ENCODE measurements at places on chromosomes 3 and 15.

DNA sequence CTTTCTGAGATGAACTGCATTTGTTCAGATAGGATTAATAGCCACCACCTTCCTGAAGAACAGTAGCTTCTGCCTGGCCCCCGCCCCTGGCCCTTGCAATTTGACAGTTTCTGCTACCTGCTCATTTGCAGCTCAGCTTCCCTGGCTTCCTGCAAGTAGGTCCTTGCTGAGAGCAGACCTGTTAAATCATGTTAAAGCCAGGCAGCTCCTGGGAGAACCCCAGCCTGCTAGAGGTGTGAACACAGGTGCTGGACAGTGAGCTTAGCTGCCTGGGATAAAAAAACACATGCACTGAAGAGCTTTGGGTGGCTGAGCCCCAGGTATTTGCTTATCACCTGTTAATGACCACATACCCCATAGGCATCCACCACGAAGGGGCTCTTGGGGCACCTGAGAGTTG, 143.4 kb downstream of the PTPRG start:
- no peak for DNase-seq

DNA sequence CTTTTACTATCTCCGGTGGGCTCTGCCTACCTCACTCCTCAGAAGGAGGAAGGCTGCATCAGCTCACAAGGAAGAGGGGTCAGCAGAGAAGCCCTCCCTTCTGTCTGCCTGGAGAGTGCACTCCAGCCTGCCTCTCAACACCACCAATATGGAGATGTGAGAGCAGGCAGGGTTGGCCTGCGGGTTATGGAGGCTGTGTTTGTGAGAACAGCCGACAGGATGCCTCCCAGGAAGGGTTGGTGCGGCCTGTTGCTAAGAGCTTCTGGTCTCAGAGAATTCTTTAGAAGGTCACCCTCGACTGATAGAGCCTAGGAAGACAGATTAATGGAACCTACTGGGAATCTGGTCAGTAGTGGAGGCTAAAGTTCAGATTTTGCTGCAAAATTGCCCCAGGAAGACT, 326.1 kb downstream of the NTRK3 start:
- no peak for DNase-seq

GRCh38 chr3:47971081-47971480, 45.1 kb downstream of the MAP4 start:
- no peak for DNase-seq

GRCh38 chr3:101509281-101509680, 3.7 kb downstream of the SENP7 start:
- DNase-seq = no peak

- DNase-seq = no peak
Measured at GRCh38 chr3:102092617-102093466, 243.5 kb downstream of the NFKBIZ start.

- DNase-seq = no peak
Measured at GRCh38 chr3:98109807-98110549, 20.5 kb upstream of the OR5H1 start.

- peak; percentile 89 for DNase-seq
Measured at GRCh38 chr3:35664460-35664919, 25.2 kb downstream of the ARPP21 start.

DNA sequence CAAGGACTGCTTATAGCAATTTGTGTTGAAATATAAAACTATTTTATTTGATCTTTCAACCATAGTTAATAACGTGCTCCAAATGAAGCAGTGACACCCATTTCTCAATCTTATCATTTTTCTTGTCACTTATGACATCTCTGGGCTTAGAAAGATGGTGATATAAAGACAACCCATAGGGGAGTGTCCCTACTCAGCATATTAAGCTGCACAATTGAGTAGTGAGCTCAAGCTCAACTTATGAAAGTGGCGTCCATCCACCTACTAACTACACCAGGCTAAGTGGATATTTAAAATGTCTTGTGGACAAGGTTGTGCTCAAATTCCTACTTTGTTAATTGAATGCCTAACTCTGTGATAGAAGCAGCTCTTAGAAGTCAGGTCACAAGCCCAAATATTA, 46.7 kb downstream of the SLC9C1 start:
- no peak for DNase-seq

GRCh38 chr15:63240109-63240508, 37.3 kb upstream of the APH1B start:
- DNase-seq = no peak

DNA sequence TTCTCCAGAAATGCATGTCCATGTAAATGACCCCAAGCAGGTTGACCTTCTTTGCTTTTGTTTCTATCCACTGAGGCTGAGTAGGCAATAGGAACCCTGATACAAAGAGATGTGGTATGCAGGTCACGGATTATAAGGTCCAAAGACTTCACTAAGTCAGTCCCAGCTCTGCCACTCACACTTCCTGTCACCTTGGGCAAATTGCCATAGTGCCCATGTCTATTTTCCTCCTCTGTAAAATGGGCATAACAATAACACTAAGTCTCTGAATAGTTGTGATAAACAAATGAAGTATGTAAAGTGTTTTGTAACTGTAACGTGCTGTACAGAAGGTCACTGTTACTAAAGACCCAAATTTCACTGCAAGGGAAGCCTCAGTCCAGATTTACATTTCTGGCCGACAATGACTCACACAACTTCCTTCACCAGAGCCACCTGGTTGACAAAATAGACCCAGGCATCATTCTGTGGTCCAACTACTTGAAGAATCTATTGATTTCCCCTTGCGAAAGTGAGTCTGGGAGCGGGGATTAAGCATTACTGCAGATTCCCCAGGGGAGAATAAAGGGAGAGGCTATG, 175.4 kb upstream of the LPP start:
- DNase-seq = no peak

DNA sequence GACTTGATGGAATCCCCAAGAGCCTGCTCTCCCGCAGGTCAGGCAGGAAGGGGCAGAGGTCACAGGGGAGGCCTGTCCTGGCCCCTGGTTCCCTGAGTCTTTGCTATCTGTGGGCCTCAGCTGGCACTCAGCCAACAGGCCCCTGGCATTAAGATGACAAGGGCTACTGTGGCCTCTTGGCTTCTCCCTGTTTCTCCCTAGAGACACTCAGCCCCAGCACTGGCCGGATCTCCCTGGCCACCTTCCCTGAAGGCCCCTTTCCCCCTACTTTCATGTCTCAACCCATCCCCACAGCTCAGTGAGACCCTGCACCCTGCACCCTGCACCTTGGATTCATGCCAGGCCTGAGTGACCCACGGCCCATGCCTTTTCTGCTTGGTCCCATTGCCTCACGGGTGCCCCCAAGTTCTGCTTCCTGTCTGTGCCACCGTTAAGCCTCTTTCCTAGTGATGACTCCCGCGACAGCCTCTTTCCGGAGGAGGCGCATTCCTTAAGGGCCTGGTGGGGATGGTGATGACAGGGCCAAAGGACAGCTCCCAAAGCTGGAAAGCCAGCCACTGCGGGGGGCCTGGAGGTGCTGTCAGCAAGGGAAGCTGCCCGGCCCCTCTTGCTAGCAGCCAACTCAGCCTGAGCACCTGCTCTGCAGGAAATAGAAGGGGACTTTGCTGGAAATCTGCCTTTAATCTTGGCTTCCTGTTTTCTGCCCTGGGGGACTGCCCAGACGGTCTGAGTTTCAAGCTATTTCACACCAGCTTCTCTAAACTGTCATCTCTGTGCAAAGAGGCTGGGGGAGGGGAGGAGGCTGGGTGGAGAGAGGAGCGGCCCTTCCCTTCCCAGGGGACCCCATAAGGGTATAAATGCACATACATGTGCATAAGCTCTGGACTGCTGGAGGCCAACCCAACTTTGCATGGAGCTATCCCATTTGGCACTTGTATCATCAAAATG, 4.8 kb upstream of the CSK start:
- DNase-seq = peak; percentile 51
